Osteoblast (primary cell): ENCODE measurements at places on chromosomes 6 and 20. TPM values are rescaled to one million over a fixed set of nuclear protein-coding genes. Genes with fewer than 3 reads are reported as not detected.

TFAP2B gene
- total RNA-seq = not detected in 2 replicates

KIAA1755 gene
- 2.5 and 2.7 TPM in 2 replicates for total RNA-seq

- DNase-seq = no peak
Observed at GRCh38 chr6:43895656-43896328, 125.8 kb downstream of the VEGFA start.

- peak; percentile 76 for DNase-seq
Observed at GRCh38 chr6:159716247-159717096, 10.8 kb upstream of the WTAP start.

DNA sequence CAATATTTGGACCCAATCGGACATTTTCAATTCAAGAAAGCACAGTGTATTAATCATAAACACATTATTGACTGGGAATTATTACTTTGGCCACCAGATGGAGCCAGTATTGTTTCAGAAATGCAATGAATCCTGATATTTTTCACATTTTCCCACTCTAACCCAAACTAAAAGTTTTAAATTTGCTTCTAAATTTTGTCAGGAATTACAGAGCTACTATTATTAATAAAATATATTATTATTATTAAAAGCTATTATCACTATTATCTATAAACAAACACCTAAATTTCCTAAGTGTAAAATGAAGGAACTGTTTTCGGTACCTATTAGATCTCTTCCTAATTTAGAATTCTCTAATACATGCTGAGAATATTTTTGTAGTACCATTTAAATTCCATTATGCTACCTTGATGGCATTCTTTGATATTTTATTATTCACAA, 245.3 kb downstream of the OGFRL1 start:
- DNase-seq = peak; percentile 83

GRCh38 chr6:9937031-9937763, 477.7 kb downstream of the TFAP2A start:
- no peak for DNase-seq

DNA sequence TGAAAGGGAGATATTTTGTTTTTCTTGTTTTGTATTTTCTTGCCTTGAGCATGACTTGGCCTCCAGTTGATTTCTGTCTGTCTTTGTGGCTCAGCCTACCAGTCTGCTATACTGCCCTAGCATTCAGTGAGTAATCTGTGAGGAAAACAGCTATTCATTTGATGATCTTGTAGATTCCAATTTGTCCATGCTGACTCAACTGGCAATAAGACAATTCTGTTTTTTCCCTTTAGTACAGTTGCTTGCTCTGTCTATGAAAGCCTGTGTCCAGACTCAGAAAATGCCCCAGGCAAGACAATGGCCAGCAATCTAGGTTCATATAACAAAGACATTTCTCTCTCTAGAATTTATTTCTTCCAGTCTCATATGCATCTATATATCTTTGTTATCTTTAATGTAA, 10.9 kb upstream of the SOX4 start:
- DNase-seq = peak; percentile 58

- DNase-seq = no peak
Observed at GRCh38 chr6:4522453-4522852, 253.8 kb upstream of the CDYL start.

DNA sequence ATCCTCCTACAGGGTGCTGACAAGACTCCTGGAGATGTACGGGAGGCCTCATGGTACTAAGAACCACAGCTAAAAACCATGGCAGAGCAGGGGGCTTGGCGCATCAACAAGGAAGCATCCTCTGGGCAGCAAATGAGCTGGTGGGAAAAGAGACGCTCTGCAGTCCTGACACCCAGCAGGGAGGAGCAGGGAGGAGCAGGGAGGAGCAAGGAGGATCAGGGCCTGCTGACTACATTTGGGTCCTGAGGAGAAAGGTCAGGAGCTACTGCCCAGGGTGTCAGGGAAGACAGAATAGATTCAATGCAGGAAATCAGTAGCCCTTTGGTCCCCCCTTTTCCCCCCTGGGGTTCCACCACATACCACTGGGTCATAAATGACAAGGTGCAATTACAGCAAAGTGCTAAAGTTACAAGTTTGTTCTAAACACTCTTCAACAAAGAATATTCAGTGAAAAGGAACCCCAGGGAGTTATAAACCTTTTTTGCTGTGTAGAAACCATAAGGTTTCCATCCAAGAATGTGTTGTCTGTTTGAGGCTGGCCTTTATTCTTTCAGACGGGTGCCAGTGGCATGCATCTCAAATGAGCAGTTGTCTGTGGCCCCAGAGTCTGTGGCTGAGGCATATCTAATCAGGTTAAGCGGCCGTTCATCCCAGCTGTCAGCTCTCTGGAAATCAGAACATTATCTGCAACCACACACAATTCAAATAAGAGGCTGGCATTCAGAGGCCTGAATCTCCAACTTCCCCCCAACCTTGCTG, 325.0 kb downstream of the CDC5L start:
- no peak for DNase-seq
